ENCODE measurements at places on chromosomes 4 and X.

- DNase-seq, result peak; percentile 83
These were observed 28.9 kb upstream of the RPS6KA6 start for GRCh38 chrX:84216881-84217280.

DNA sequence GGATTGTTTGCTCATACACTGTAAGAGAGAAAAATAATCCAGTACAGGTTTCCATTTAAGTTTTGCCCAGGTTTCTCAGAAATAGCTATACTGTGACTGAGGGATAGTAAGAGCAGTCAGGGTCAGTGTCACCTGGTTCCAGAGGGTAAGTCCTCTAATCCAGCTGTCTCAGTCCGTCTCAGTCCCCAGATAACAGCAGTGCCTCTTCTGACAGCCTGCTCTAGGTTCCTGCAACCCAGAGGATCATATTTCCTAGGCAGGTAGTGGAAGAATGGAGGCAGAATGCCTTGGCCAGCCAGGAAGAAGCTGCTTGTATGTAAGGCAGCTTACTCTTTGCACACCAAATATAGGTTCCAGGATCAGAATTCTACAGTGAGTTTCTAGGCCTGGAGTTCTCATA, 22.6 kb upstream of the GNRHR start:
- no peak for DNase-seq

- DNase-seq, result no peak
These were observed 1344.3 kb upstream of the ADGRL3 start for GRCh38 chr4:59855630-59856352.

GRCh38 chrX:7077241-7078230, 70.0 kb upstream of the STS start:
- DNase-seq, result no peak

Measured in NCI-H526 treated with DMSO at 0.1 percent for 48 hours (cell line).